Activated naive CD4-positive, alpha-beta T cell treated with Interleukin-2 at 50 U/mL for 16 hours (primary cell): ENCODE measurements at places on chromosomes 2 and 18.

- no peak for DNase-seq
These were observed 293.8 kb downstream of the CYP26B1 start for GRCh38 chr2:71853858-71854257.

- no peak for DNase-seq
These were observed 133.0 kb downstream of the FSHR start for GRCh38 chr2:49021271-49021670.

- no peak for DNase-seq
These were observed 169.0 kb upstream of the HAAO start for GRCh38 chr2:42961385-42961811.

GRCh38 chr2:54695378-54695777, 28.1 kb upstream of the EML6 start:
- no peak for DNase-seq

- DNase-seq, result no peak
These were observed 156.7 kb downstream of the CDCA7 start for GRCh38 chr2:173511357-173511756.
